PC-3 (cell line): ENCODE measurements at places on chromosomes 5 and 9.

DNA sequence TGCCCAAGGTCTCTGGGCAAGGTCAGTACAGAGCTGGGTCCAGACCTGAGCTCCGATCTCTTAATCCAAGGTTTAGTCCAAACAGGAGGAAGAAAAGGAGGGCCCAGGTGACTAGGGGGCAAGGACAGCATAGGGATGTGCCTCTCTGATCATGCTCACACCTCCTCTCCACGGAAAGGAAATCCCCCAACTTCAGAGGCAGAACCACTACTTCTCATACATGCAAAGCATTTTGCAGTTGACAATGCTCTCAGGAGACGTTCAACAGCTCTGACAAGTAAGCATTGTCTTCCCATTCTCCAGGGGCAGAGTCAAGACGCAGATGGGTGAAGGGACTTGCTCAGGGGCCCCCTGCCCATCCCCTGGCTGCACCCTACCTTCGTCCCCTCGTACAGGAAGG lies 8.7 kb upstream of the CORO2A start:
- no peak for DNase-seq

GRCh38 chr5:42985129-42986037 lies 54.7 kb downstream of the ANXA2R start:
- peak; percentile 88 for DNase-seq

GRCh38 chr9:116027951-116028350 lies 125.6 kb upstream of the PAPPA start:
- no peak for DNase-seq

DNA sequence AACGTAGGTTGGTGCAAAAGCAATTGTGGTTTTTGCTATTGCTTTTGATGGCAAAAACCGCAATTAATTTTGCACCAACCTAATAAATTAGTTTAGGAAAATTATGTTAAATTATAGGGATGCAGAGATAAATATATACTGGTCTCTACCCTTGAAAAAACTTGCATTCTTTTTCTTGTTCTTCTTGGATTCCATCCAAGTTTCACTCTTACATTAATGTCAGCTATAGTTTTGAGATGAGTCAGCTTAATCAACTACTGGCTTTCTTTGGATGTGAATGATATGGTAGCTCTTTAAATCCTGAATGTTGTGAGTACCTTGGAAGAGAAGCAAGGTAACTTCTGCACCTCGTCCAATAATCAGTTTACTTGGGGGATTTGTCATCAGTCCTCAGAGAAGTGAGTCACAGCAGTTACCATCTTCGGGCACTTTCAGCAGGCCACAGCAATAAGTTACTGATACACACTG lies 549.0 kb upstream of the ZNF608 start:
- peak; percentile 85 for DNase-seq

- DNase-seq = no peak
These were observed 234.1 kb upstream of the DMRT1 start for GRCh38 chr9:607417-607816.

GRCh38 chr5:110536120-110537115 lies 190.1 kb downstream of the TMEM232 start:
- no peak for DNase-seq

DNA sequence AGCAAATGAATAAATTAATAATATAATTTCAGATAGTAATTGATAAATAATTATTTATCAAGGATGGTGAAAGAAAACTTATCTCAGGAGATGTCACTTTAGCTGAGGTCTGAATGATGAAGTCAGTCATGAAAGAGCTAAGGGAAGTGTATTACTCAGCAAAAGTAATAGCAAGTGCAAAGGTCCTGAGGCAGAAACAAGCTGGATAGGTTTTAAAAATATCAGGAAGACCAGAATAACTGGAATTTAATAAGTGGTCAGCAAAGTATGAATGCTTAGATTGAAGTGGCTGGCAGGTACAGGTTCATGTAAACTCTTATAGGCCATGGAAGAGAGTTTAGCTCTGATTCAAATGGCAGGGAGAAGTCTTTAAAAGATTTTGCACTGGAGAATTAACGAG lies 1.0 kb upstream of the NMUR2 start:
- DNase-seq = no peak

DNA sequence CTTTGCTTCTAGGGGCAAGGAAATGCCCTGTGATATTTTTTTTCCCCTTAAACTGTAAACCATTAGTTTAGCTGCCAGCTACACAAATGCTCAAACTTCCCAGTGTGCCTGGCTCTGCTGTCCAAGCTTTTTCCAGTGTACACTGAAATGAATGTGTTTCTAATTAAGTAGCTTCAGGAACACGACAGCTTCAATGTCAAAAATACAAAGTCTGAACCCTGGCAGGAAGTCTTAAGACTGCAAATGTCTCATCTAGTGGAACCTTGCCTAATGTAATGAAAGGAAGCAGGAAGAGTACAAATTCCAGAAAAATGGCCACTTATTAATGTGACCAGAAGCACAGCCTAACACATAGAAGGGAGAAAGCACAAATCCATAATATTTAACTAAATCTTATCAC lies 255.2 kb downstream of the CRB2 start:
- no peak for DNase-seq

GRCh38 chr5:80057099-80057498 lies 22.0 kb downstream of the THBS4 start:
- no peak for DNase-seq

- DNase-seq = no peak
These were observed 465.0 kb downstream of the MTRR start for GRCh38 chr5:8333977-8334376.

GRCh38 chr9:14277244-14277643 lies 36.7 kb downstream of the NFIB start:
- DNase-seq = no peak

DNA sequence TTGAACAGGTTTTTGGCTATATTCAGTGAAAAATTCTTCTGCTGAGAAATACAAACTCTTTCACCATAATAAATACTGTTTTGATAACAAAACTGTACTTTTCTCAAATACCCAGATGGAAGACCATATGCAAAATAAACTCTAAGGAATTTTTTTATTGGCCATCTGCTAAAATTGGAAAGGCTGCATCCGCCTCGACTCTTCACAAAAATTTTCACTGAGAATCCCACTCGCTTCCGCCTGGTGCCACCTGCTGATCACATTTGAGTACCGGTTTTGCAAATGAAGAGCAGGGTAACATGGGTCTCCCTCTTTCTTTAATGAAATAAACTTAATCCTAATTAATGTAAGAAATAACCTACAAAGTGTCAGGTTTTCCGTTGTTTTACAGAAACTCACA lies 76.4 kb downstream of the TTLL11 start:
- no peak for DNase-seq

DNA sequence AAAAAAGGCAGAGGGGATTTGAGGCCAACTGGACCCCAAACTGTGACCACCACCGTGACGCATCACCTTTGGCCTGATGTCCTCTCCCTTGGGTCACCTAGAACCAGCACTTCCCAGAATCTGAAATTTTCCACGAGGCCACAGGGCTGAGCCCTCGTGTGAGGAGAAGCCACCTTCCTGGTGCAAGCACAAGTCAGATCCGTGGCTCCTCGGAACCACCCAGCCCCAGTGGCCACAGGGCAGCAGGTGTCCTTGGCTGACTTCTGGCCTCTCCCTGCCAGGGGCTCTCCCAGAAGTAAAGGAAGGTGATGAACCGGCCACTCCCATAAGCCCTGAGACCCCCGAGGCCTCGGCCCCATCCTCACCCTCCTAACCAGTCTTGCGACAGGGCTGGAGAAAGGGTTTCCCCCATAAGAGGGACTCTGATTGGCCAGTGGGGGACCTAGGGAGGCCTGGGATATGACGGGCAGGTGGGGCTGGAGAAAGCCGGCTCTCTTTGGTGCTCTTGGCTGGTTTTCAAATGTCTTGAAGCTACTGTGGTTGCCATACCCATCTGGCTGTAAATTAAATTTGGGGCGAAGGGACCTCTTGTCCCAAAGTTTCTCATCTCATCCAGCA lies 20.9 kb upstream of the HMCN2 start:
- DNase-seq = no peak

DNA sequence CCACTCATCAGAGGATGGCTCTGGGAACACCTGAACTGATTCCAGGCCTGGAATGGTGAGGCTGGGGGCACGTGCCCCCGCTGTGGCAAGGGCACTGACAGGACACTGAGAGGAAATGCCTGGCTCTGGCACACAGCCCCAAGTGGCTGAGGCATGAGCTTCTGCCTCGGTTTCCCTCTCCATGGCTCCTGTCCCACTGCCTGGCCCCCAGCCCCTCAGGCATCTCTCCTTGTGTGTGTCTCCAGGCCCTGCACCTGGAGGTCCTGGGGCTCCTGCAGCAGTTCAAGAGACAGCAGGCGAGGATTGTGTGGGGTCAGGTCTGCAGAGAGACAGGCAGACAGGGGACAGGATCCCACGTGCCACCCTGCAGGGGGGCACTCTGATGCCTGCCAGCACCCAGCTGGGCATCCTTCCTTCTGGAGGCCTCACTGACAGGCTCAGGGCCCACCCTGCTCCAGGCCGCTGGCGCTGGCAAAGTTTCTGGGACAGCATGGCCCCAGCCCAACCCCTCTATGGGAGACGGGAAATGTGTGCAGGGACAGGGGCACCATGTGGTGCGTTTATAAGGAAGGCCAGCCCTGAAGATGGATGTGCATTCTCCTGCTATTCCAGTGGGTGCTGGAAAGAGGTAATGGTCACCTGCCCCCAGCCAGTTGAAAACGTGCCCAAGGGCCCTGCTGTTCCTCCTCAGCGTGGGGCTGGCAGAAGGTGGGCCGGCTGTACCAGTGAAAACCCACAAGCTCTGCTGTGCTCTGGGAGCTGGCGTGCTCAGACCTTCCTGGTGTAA lies 66.0 kb downstream of the RASGEF1C start:
- DNase-seq = no peak

- DNase-seq = no peak
These were observed 597.6 kb downstream of the RAB3C start for GRCh38 chr5:59180515-59180914.
